ENCODE measurements at places on chromosomes 16 and 17. TPM values are rescaled to one million over a fixed set of nuclear protein-coding genes. Genes with fewer than 3 reads are reported as not detected.

Gene KRT31
- total RNA-seq = not detected

Gene CACNA1H
- total RNA-seq = 7.8 TPM

Gene RAB26
- total RNA-seq = 6.6 TPM

Gene AARS1
- total RNA-seq = 75.9 TPM

Gene ADGRG1
- 30.1 TPM for total RNA-seq

Gene CLEC10A
- total RNA-seq = 0.77 TPM

Gene LRRC37B
- 41.5 TPM for total RNA-seq

DNA sequence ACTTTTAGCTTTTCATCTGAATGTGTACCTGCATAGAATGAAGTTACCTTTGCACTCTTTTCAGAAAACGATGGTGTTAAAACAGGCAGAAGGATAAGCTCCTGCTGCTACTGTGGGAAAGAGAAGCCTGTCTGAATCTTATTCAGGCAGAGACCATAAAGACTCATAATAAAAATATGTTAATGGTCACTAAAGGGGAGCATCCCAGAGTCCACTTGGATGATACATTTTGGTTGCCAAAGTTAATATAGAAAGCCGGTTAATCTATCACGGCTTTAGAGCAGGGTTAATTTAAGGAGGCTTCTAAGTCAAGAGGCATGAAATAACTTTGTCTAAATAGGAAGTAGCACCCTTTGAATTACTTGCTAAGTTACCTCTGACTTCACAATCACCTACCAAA, 2.9 kb downstream of the MARCHF10 start:
- DNase-seq = no peak
- no peaks in the 10 kb centered on the region for H3K36me3 ChIP-seq
- H3K4me1 ChIP-seq = peaks cover 10% of the 10 kb centered on the region
- no peak overlapping the region for H3K4me3 ChIP-seq
- no peak overlapping the region for H3K27ac ChIP-seq

DNA sequence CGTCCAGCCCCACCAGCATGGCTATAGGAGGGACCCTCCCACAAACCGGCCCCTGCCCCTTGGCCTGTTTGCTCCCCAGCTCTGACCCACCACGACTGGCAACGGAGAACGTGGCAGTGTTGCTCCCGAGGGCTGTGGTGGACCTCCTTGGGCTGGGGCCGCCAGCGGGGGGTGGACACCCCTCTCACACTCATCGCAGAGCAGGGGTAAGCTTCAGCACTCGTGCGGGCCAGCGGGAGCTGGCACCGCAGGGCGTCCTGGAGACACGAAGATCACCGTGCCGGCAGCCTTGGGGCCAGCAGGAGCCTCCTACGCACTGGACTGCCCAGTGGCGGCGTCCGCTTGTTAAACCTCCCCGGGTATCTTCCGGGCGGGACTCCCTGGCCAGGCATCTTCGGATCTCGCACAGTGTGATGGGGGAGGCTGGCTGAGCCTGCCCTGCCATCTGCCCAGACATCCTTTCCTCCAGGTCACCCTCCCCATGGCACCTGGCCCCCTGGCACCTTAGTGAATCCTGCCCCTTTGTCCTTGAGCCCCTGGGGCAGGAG, 53.5 kb downstream of the ABR start:
- H3K27ac ChIP-seq = peak overlapping the region; percentile 64
- H3K4me1 ChIP-seq = peaks cover 60% of the 10 kb centered on the region

DNA sequence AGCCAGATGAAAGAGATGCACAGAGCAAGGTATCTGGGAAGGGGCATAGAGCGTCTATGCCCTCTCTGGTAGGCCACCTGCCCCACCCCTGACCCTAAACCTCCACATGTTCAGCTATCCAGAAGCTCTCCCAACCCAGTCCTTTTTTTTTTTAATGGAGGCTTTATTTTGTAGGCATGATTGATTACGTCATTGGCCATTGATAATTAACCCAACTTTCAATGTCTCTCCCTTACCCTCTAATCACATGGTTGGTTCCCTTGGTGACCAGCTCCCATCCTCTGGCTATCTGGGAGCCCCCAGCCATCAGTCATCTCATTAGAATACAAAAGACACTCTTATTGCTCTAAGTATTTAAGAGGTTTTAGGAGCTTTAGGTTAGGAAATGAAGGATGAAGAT, 14.3 kb upstream of the CES5A start:
- H3K36me3 ChIP-seq = no peaks in the 10 kb centered on the region
- H3K4me3 ChIP-seq = no peak overlapping the region
- no peaks in the 10 kb centered on the region for H3K27me3 ChIP-seq

DNA sequence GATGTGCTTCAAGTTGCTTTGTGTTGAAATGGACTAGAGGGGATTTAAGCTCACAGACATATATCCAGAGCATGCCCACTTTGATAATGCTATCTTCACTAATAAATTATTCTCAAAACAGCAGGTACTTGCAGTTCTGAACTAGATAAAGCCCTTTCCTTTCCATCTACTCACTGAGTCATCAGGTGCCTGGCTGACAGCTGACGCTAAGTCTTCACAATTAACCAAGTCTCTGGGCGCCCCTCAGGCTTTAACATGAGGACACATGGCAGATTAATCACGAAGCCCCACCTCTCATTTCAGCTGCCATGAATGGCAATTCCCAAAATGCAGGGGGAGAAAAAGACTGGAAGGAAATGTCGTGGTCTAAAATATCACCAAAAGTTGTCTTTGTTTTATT, 29.5 kb upstream of the CRISPLD2 start:
- no peaks in the 10 kb centered on the region for H3K27me3 ChIP-seq
- peaks cover 31% of the 10 kb centered on the region for H3K4me1 ChIP-seq
- no peak for DNase-seq
- H3K27ac ChIP-seq = no peak overlapping the region

DNA sequence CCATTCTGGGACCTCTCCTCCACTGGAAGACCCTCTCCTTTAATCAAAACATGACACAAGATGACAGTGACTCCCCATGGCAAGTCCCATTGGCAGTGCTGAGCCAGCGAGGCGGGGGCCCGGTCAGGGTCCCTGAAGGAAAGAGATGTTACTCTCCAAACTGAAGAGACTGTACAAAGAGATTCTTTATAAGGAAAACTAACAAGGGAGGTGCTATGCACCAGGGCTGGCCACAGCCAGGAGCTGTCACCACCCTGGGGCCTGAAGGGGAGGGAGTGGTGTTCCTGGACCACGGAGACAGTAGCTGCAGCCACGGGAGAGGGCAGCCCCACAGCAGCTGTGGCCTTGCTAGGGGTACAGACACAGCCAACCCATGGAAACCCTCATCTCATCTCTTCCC, 123.1 kb downstream of the XYLT1 start:
- H3K27ac ChIP-seq = no peak overlapping the region
- no peak overlapping the region for H3K4me3 ChIP-seq
- no peak for DNase-seq
- H3K4me1 ChIP-seq = peaks cover 19% of the 10 kb centered on the region
- H3K27me3 ChIP-seq = peaks cover 2% of the 10 kb centered on the region

DNA sequence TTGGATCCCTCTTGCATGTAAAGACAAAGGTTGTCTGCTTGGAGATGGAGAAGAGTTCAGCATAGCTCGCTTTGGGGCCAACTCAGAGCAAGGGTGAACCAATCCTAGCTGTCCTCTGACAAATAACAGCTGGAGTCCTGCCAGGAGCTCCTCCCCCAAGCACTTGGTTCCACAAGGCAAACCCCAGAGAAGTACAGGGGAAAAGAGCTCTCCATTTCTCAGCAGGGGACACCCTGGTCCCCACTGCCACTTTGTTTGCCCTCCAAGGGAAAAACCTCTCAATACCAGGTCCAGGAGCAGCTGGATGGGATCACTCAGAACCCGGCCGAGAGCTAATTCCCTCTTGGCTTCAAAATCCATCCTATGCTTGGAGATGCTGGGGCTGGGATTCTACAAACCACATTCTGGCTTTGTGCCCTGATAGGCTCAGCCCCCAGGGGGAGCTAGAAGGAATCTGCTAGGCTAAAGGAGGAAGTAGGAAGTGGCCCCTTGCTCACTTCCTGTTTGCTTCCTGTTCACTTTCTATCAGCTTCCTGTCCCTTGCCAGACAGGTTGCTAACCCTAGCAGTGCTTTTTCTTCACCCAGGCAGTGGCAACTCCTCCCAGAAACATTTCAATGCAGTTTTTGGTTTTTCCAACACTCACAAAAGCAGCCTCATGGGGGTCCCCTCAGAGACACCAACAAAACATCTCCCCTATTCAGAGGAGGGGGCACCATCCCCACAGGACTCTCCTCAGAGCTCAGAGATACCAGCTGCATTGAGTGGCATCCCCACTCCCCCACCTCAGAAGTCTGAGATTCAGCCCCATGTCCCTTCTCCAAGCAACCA, 30.7 kb downstream of the CDRT4 start:
- no peak overlapping the region for H3K4me3 ChIP-seq
- H3K4me1 ChIP-seq = peaks cover 4% of the 10 kb centered on the region
- peaks cover 16% of the 10 kb centered on the region for H3K36me3 ChIP-seq
- H3K27ac ChIP-seq = no peak overlapping the region

DNA sequence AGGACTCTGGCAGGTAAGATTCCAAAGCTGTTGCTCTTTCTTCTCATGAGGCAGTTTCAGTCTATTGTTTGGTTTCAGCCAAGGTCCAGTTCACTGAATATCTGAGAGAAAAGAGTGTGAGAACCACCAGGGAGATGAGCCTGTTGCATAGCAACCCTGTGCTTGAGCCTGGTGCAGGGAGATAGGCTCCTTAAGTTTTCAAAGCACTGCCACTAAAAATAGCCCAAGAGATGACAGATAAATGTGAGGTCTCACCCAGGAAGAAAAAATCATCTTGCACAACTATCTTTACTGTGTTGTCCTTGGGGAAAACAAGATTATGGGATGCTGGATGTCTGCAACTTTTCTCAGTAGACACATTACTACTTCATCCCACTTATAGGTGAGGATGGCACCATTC, 26.2 kb upstream of the NUDT7 start:
- DNase-seq = peak; percentile 59
- H3K4me3 ChIP-seq = no peak overlapping the region
- H3K4me1 ChIP-seq = no peaks in the 10 kb centered on the region
- H3K36me3 ChIP-seq = no peaks in the 10 kb centered on the region

DNA sequence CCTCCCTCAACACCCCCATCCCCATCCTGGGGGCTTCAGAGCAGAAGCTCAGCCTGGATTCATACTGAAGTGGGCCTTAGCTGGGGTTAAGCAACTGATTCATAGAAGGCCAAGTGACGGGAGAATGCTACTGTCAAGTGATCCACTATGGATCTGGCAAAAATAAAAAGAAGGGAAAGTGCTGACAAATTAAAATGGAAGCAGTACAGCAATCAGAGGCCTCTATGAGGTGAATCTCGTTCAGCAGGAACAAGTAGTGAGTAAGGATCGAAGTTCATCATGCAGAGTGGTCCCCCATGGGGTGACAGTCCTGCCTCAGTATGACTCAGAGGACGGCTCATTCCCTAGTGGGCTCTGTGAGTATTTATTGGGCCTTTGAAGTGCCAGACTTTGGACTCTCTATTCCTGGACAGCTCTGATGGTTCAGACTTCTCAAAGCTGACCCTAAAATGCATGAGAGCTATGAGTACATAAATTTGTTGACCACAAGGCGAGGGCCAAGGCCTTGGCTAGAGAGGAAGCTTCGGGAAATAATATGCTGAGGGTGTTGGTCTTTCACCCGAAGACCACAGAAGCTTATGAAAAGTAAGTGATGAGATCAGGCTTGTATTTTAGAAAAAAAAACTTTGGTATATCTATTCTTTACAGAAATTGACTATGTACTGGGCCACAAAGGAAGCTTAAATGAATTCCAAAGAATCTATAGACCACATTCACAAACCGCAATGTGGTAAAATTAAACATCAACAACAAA, 5.3 kb upstream of the NSMCE1 start:
- no peak overlapping the region for H3K4me3 ChIP-seq
- peaks cover 6% of the 10 kb centered on the region for H3K4me1 ChIP-seq
- H3K27me3 ChIP-seq = no peaks in the 10 kb centered on the region
- no peak overlapping the region for H3K27ac ChIP-seq

Measured in spinal cord (tissue), 10 donors.